ENCODE measurements at places on chromosomes 16 and 17.

GRCh38 chr17:39062846-39063680, 88.4 kb downstream of the PLXDC1 start:
- no peak for DNase-seq

DNA sequence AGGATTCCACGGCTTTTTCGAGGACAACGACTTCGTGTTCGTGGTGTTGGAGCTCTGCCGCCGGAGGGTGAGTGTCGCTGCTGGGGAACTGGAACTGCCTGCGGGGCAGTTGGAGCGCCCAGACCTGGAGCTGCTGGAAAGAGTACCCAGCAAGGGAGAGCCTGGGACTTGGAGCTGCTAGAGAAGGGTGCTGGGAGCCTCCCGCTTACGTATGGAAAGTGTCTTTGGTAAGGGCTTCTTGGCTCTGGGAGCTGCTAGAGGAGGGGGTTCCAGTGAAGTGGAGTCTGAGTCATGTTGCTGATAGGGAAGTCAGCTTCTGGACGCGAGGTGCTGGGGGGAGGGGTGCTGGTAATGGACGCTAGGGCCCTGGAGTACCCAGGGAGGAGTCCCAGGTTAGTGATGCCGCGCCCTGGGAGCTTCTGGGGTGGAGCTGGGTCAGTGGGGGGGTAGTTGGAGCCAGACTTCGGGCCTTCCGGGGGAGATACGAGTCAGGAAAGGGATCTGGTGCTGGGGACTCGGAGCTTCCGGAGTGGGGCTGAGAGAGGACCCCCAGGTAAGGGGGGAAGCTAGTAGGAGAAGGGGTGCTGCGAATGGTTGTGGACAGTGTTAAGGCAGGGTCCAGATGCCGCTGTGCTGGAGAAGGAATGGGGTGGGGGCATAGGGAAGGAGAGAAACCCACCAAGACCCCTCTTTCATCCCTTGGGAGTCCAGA, 741 bp downstream of the PLK1 start:
- DNase-seq, result peak; percentile 70

DNA sequence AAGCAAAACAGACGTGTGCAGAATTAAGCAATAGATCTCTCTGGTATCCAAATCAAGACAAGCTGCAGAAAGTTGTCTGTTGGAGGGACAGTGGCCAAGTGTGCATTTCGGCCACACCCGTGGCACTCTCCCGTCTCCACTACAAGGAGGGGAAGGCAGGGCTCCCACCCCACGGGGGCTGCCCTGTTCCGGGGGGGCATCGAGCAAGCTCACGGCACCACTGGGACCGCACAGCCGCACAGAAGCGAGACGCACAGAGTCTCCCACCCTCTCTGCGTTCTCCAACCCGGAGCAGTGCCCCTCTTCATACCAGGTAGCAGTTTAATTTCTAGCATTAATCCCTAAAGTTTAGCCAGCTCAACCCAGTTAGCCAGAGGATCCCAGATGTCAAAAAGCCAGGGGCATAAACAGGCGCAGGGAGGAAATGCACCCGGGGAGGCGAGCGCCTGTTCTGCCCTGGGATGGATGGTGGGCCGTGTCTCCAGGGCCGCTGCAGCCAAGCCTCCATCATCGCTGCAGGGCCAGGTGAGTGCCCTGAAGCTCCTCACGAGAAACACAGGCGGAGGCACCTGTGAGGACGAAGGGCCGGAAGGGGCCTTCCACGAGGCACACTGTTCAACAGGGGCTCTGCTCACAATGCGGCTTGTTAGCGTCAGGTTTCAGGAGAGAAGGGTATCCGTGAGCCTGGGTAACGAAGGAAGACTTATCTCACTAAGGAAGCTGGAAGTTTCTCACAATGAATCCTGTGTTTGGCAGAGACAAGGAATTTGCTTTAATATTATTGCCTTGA, 42.1 kb upstream of the METRNL start:
- no peak for DNase-seq

GRCh38 chr16:54369861-54370260, 83.3 kb upstream of the IRX3 start:
- no peak for DNase-seq

- DNase-seq, result no peak
Observed at GRCh38 chr17:76747716-76748363, 9.9 kb downstream of the MFSD11 start.

All from suppressor macrophage treated with lipopolysaccharide for 1 hour (primary cell).